ENCODE measurements at places on chromosomes 16 and 17.

GRCh38 chr16:56300242-56300623, 108.9 kb downstream of the GNAO1 start:
- DNase-seq, result no peak

GRCh38 chr16:77273815-77274214, 74.6 kb downstream of the SYCE1L start:
- DNase-seq, result no peak

- no peak for DNase-seq
Observed at GRCh38 chr17:35743626-35744328, 9.3 kb downstream of the GAS2L2 start.

DNA sequence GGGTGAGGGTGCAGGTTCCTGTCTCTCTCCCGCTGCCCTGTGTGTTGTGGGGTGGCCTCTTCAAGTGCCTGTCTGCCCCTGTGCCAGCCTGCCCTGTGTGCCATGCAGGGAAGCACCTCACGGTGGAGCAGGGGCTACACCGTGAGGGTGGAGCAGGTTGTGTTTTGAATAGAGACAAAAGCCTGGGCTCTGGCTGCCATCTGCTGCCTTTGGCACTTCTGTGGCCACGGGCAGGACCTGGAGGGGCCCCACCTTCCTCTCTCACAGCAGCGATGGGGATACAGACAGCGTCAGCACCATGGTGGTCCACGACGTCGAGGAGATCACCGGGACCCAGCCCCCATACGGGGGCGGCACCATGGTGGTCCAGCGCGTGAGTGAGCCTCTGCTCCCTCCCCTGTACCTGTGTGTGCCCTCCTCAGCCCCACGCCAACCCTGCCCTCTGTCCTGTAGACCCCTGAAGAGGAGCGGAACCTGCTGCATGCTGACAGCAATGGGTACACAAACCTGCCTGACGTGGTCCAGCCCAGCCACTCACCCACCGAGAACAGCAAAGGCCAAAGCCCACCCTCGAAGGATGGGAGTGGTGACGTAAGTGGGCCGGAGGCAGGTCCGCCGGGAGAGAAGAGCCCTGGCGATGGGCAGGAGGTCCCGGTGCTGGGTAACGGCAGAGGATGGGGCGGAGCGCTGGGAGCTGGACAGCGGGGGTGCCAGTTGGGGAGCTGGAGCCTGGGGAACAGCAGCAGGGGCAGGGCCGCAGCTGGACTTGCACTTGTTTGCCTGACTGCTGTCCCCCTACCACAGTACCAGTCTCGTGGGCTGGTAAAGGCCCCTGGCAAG, 5.4 kb upstream of the C17orf107 start:
- no peak for DNase-seq

DNA sequence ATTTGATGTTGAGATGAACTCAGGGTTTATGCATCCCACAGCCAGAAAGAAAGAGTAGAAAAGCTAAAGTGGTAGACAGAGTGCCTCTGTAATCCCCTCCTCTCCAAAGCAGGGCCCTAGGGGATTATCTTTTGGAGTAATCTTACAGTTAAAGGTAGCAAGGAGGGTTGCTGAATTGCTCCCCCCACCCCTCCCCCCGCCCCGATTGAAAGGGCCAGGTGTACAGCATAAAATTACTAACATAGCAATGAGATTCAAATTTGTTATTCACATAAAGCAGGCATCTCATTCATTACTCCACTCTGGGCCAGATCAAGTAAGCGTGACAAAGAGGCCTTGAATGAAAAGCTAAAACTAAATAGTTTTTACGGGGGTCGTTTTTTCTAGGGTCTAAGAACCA, 72.7 kb downstream of the STH start:
- DNase-seq, result no peak

DNA sequence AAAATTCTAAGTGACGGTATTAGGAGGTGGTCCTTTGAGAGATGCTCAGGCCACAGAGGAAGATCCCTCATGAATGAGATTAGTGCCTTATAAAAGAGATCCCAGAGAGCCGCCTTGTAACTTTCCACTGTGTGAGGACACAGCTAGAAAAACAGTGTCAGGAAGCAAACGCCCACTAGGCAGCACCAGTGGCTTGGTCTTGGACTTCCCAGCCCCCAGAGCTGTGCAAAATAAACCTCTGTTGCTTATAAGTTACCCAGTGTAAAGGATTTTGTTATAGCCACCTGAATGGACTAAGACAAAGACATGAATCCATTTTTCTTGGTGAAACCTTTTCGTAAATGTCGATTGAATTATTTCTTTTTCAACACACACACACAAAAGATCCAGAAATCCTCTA, 141.0 kb downstream of the CBLN1 start:
- no peak for DNase-seq

DNA sequence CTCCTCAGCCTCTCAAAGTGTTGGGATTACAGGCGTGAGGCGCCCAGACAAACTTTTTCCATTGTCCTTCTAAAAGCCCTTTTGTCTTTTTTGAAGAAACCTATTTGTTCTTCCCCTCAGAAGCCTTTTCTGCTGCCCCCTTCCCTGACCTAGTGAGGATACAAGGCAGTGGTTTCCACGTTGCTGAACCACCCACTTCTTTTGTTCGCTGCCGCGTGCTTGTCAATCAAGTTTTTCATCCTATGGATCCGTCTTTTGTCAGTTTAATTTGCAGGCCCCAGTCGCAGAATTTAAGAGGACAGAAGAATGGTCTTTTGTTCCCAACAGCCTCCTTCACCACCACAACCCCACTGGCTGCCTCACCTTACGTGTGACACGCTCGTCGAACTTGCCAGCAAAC, 20.2 kb upstream of the GNG13 start:
- no peak for DNase-seq

DNA sequence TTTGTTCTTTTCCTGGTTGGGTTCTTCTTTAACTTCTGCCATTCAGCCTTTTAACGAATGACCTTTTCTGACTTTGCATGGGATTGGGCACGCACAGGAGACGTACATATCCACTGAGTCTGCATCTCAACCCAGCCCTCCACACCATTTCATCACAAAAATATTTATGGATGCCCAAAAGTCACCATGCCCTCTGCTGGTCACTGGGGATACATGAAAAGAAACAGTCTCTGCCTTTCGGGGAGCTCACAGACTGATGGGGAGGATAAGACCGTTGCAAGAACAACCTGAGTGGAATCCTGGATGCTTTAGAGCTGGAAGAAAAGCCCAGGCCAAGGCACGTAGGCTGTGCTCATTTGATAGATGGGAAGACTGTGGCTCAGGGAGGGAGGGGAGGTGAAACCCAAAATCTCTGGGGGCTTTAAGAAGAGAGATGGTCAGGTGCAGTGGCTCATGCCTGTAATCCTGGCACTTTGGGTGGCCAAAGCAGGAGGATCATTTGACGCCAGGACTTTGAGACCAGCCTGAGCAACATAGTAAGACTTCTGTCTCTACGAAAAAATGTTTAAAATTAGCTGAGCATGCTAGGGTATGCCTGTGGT, 7.9 kb upstream of the MT2A start:
- no peak for DNase-seq

DNA sequence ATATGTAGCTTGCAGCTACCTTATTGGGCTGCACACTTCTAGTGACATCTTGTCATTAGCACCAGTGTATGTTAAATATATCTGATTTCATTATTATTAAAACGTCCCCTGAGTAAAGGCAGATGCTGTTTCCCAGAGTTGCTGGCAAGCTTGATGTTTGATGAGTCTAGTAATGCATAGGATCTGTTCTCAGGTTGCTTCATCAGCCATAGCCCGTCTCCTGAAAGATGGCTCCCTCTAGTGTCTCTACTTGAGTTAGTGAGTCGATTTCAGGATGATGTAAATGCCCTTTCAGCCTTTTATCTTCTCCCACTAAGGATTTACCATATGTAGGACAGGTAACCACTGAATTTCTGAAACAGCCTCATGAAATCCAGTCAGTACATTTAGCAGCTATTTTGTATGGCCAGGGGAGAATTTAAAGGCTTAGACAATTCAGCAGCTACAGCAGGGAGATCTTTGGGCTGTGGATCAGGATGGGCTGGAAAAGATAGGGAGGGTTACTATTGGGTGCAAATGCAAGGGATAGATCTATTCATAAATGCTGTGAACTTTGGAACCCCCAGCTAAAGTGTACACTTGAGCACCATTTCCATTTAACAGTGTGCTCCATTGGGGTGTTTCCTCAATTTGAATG, 376.3 kb downstream of the CNTNAP4 start:
- DNase-seq, result no peak

- DNase-seq, result no peak
Observed at GRCh38 chr16:2015947-2016208, 3.7 kb upstream of the NPW start.

GRCh38 chr17:34169496-34169895, 85.6 kb upstream of the CCL2 start:
- DNase-seq, result no peak

- no peak for DNase-seq
Observed at GRCh38 chr17:77242118-77242851, 101.5 kb downstream of the SEC14L1 start.

GRCh38 chr17:75526555-75527270, 1.2 kb downstream of the LLGL2 start:
- no peak for DNase-seq

DNA sequence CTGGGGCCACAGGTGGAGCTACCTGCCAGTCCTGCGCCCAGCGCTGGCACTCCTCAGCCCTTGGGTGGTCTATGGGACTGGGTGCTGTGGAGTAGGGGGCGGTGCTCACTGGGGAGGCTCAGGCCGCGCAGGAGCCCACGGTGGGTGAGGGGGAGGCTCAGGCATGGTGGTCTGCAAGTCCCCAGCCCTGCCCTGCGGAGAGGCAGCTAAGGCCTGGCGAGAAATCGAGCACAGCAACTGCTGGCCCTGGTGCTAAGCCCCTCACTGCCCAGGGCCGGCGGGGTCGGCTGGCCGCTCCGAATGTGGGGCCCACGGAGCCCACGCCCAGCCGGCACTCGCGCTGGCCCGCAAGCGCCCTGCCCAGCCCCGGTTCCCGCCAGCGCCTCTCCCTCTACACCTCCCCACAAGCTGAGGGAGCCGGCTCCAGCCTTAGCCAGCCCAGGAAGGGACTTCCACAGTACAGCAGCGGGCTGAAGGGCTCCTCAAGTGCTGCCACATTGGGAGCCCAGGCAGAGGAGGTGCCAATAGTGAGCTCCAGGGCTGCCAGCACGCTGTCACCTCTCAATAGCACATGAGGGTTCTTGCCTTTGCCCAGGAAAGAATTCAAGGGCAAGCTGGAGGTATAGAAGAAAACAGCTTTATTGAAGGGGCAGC, 11.0 kb upstream of the EEF2KMT start:
- DNase-seq, result no peak

- DNase-seq, result no peak
Observed at GRCh38 chr17:74641224-74641957, 17.9 kb upstream of the CD300E start.

DNA sequence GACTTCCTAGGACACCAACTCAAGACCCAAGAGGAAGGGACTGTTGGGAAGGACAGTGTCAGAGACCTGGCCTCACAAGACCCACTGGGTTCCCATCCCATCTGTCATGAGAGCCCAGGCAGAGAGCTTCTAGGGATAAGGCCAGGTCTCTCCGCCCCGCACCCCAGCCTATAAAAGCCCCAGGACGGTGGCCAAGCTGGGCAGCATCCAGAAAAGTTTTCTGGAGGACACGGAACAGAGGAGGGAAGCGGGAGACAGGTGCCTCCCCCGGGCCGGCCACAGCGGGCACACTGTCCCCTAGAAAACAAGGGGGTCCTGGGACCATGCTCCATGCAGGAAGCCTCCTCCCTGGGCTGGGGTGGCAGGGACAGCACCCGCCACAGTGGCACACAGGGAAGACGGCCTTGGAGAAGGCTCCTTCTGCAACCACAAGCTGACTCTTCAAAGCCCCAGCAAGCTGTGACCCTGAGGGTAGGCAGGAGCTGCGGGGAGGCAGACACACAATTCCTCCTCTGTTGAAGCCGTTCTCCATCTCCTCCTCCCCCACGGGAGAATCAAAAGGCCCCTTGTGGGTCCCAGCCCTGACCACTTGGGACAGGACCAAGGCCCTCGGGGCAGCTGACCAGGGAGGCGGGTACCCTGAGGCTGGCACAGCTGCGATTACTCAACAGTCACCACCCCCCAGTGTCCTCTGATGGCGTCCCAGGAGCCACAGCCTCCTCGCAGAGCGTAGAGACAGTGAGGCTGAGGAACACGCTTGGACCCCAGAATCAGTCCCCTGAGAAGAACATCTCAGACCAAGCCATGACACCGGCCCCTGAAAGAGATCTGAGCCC, 26.1 kb downstream of the TRPV3 start:
- DNase-seq, result no peak

DNA sequence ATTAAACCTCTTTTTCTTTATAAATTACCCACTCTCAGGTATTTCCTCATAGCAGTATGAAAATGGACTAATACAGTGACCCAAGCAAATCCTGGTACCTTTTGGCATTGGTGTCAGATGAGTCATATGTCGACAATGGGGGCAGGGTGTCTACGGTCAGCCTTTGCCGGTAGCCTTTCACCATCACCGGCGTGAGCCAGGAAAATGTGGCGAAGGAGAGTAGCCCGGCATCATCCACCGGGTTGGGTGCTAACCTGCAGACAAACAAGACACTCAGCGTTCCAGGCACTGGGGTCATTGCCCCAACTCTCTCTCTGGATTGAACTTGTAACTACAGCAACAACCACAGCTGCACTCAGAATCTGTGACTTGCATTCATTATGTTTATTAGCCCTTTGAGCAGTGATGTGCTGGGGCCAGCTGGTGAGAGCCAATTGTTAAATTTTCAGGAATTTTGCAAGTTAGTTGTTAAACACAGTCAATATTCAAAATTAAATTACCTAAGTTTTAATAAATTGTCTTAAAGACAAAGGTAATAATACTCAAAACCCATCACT, 11.9 kb downstream of the ABCC12 start:
- DNase-seq, result no peak

- DNase-seq, result no peak
Observed at GRCh38 chr16:28937222-28937876, 5.6 kb downstream of the CD19 start.

GRCh38 chr16:67964477-67965131, 3.8 kb downstream of the SLC12A4 start:
- no peak for DNase-seq

- DNase-seq, result no peak
Observed at GRCh38 chr17:40354221-40355122, 10.1 kb downstream of the GJD3 start.

DNA sequence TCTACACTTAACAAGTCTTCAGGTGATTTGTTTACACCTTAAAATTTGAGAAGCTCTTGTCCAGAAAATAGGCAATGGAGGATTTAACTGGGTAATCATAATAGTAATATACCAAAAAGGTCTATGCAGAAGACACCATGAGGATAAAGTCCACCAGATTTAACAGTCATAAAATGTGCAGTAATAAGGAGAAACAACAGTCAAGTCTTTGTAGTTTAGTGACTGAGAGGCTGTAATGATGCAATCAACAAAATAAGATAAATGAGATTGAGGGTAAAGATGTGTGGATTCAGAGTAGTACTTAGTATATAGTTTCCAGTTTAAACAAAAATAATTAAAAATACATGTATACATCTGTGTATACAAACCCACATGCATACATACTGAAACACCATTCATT, 91.2 kb downstream of the STXBP4 start:
- no peak for DNase-seq

DNA sequence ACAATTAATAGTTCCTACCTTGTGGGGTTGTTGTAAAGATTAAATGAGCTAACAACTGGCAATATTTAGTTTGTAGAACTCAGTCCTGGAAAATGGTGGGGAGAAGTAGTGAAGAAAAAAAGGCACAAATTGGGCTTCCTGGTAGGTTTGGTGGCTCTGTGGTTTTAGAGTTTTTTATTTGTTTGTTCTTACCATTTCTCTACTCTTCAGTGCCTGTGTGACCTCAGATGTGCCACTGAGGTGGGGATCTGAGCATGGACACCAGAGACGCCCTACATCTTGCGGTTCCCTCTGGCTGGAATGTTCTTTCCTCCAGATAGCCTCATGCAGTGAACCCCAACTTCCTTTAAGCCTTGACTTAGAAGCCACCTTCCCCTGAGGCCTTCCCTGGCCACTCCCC, 7.7 kb downstream of the ZBTB4 start:
- DNase-seq, result no peak
